ENCODE measurements at places on chromosomes 1 and 21. TPM values are rescaled to one million over a fixed set of nuclear protein-coding genes. Genes with fewer than 3 reads are reported as not detected.

GRCh38 chr1:98468111-98468717 is 193.3 kb upstream of the SNX7 start:
- no peak for DNase-seq

DNA sequence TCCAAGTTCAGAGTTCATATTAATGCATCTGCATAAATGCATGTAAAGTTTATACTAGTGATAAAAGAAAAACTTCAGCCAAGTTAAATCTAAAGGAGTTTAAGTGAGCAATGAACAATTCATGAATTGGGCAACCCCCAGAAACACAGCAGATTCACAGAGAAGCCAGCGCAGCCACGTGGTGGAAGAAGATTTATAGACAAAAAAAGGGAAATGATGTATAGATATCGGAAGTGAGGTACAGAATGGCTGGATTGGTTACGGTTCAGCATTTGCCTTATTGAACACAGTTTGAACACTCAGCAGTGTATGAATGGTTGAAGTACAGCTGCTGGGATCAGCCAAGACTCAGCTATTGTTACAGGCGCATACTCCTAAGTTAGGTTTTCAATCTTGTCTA is 5.7 kb downstream of the AK5 start:
- no peak for DNase-seq

DNA sequence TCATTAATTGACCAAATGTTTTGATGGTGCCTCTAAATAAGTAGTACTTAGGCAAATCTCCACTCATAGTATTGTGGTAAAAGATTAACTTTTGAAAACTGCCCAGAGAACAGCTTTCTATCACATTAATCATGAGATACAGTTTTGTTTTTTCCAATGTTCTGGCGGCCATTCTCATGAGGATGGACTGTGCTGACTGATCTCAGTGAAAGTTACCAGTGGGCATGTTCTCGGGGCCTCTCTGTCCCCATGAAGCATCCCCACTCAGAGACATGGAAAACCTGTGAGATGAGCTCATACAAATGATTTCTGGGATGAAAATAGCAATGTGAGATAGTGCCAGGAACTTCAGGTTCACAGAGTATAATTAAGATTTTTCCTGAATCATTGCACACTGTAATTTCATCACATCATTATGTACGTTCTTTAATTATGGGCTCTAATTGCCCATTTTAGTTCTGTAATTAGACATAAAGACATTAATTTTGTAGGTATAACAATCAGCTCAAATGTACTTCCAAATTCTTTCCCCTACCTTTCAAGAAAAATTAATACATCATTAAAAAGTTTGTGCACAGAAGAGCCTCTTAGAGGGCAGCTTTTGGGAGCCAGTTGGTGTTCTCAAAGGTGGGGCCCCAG is 40.5 kb downstream of the DDR2 start:
- no peak for DNase-seq

- no peak for DNase-seq
These were observed 4.7 kb downstream of the CRB1 start for GRCh38 chr1:197272791-197273190.

GRCh38 chr1:217425422-217425821 is 205.5 kb downstream of the GPATCH2 start:
- no peak for DNase-seq

GRCh38 chr1:206892351-206892984 is 4.8 kb upstream of the IL24 start:
- no peak for DNase-seq

Gene MAGOH
- total RNA-seq = 58.4 TPM

GRCh38 chr1:53088616-53089300 is 26.7 kb downstream of the PODN start:
- no peak for DNase-seq

DNA sequence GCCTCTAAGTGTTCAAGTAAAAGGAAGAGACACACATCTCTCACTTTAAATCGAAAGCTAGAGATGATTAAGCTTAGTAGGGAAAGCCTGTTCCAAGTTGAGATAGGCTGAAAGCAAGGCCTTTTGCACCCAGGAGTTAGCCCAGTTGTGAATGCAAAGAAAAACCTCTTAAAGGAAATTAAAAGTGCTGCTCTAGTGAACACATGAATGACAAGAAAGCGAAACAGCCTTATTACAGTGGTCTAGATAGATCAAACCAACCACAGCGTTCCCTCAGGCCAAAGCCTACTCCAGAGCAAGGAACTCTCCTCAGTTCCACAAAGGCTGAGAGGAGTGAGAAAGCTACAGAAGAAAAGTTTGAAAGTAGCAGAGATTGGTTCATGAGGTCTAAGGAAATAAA is 14.9 kb downstream of the TCP10L start:
- no peak for DNase-seq
